ENCODE measurements at places on chromosomes 5 and 9.

DNA sequence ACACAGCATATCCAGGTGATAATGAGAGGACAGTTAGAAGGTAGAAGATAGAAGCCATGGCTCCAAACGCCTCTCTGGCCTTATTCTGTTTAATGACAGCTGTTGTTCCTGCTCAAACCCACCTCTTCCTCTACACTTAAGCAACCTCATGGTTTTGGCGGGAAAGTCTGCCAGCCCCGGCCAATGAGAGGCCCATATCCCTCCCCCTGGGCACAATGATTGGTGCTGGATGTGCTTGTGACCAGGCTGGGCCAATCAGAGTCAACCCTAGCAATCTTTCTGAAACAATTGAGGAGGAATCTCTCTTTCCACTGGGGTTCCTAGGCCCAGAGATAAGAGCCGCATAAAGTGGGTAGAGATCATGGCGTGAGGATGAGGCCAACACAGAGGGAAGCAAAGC is 4.8 kb upstream of the GFI1B start:
- DNase-seq, result no peak

- DNase-seq, result no peak
Measured at GRCh38 chr5:158020555-158021418, 161.8 kb upstream of the CLINT1 start.

DNA sequence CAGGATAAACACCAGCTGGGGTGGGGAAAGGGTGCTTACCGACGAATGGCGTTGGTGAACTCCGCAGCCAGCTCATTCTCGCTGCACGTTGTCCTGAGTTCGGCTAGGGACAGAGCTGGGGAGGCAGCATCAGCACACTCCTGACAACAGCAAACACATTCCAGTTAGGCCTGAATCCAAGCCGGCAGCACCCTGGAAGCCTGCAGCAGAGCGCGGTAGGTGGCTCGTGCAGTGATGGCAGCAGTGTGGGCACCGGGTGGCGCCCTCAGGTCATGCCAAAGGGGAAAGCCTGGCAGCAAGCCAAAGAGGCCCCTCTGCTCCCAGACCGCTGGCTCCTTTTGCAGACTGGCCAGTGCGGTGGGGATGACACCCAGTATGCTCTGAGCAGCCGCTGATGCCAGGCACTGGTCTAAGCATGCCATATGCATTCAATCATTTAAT is 66.9 kb downstream of the DCP2 start:
- no peak for DNase-seq

DNA sequence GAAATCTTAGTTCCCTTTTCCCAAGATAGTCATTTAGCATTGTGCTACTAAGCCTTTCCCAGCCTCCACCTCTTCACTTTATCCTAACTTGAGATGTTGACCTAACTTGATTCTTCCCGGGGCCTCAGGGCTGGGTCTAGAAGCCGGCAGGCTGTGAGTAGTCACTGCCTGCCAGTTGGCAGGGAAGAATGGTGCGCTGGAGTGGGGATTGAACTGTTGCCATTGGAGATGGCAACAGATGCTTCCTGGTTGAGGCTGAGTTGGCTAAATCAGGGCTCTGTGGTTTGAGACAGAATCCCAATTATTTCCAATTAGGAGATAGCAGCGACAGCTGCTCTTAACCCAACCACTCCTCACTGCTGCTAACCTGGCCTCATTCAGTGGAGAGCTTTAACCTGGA is 343.1 kb downstream of the BRINP1 start:
- DNase-seq, result no peak

GRCh38 chr5:154575546-154576428 is 97.8 kb upstream of the HAND1 start:
- DNase-seq, result no peak

DNA sequence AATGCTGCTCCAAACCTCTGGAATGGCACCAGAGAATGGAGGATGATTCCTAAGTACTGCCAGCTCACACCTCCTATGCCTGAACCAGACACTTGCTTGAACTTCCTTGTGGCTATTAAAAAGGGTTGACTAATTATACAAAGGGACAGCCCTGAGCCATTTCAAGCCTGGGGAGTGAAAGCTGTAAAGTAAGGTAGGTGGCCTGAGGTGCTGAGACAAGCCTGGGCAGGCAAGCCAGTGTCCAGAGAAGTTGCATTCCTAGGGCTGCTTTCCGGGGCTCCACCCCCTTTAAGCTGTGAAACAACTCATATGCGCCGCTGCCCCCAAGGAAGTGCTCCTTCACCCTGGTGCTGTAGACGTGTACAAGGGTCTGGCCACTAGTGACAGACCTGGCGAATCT is 79.9 kb upstream of the SLC1A3 start:
- no peak for DNase-seq

DNA sequence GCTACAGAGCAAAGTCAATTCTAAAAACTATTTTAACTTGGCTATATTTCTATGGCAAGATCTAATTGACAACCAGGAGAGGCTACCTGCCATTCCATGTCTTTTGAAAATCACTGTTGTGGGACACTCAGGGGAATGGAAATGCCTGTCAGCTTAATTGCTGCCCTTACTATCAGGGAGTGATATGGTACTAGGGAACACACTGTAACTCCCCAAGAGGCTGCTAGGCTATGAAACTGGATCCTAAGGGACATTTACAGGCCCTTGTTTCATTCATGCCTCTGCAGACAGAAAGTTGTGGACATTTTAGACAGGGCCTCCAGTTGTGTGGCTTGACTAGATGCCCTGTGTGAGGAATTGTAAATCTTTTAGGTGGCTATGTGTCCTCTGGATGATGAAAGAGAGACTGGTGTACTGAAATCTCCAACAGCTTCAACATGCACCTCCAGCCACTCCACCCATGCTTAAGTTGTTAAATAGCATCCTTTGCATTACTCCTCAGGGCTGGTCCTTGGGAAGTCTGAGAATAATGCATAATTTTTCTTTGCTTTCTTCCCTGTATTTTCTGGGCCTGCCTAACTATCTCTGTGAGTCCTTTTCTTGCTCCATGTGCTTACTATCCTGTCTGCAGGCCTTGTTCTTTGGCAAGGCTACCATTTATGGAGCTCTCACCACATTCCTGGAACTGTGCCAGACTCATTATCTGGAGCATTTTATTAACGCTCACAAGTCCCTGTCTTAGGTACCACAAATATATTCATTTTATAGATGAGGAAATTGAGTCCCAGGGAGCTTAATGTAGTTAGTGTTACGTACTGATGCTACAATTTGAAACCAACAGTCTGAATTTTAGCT is 3.2 kb downstream of the MROH2B start:
- no peak for DNase-seq

DNA sequence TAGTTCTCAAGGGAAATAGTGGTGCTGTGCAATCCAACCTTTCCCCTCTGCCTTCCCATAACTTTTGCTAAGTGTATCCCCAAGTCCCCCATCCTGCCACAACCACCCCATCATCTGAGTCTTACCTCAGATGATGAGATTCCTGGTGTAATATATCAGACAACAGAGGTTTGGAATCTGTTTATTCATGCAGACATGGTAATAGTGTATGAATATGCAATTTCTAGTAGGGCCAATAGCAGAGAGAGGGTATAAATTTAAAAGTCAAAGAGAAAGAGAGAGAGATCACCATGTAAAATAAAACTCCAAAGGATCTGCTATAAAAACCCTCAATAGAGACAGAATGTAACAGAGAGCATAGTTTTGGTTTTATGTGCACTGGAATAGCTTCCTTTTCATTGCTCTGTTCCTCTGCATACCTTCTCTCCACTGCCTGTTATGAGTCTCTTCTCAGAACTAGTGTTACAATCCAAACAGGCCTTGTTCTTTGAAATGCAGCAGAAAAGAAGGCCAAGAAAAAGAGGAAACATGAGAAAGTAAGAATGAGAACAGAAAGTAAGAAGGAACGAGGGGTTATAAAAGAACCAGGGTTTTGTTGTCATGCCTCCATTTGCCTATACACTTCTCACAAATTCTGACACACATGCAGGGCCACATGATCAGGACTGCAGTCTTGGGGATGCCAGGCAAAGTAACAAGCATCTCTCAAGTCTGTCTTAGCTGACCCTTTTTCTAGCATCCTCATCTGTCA is 278.0 kb downstream of the CETN3 start:
- no peak for DNase-seq

DNA sequence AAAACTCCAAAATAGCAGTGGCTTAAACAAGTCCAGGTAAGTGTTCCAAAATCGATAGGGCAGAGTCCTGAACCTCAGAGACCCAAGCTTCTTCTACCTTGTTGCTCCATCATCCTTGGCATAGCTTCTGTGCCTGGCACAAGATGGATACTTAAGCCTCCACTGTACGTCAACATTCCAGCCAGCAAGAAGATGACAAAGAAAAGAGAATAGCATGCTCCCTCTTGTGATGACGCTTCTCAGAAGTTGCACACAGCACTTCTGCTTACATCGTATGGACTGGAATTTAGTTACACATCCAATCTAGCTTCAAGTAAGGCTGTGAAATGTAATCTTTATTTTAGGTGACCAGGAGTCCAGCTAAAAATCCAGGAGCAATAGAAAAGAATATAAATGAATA is 227.4 kb downstream of the ESM1 start:
- DNase-seq, result no peak

- DNase-seq, result no peak
Measured at GRCh38 chr5:168327019-168327421, 35.6 kb downstream of the WWC1 start.

- DNase-seq, result no peak
Measured at GRCh38 chr9:111715471-111715870, 54.1 kb downstream of the GNG10 start.

DNA sequence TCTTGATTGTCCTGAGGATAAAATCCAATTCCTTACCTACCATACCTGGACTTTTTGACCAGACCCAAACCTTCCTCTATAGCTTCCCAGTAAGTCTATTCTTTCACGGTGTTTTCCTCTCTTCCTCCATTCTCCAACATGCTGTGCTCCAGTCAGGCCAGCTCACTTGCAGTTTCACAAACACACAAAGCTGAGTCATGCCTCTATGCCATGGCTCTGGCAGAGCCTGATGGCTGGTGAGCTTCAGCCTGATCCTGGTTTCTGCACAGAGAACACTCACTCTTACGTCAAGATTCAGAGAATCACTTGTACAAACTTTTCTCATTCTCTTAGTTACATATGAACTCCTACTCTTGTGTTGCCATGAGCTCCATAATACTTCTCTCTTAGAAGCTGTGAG is 27.7 kb upstream of the PAX5 start:
- no peak for DNase-seq

GRCh38 chr5:92394936-92395335 is 1011.8 kb upstream of the ARRDC3 start:
- no peak for DNase-seq

GRCh38 chr5:50923768-50924494 is 257.5 kb downstream of the PARP8 start:
- DNase-seq, result no peak

DNA sequence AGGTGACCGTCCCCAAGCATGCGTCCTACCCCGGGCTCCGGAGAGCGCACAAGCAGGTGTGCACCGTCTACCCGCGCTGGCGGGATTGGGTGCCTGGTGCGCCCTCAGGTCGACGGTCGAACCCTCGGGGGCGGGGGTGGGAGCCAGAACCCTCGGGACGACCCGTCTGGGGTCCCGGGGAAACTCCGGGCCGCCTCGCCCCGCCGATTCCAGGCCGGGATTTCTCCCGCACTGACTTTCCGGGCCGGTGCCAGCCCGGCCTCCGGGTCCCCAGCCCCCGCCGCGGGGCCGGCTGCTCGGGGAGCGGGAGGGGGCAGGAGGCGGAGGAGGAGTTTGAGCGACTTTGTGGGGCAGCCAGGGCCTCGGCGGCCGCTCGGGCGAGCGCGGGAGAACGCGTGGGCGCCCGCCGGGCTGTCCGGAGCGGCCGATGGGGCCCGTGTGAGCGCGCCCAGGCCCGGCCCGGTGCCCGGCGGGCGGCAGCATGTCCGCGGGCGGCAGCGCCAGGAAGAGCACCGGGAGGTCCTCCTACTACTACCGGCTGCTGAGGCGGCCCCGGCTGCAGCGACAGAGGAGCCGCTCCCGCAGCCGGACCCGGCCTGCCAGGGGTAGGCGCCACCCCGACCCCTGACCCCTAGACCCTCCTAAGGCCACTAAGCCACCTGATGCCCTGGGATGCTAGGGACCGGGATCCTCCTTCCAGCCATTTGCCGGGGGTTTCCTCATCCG is at the start of gene DAB2IP:
DAB2IP (plus strand) TSS at position 340 of the 726 bp plus-strand sequence; CDS start at position 482, 142 bp downstream.
- DNase-seq, result no peak

Data from stimulated activated naive CD8-positive, alpha-beta T cell treated with anti-CD3 and anti-CD28 coated beads, Interleukin-15, amount 100 ng/mL, for 72 hours (primary cell).